ENCODE measurements at places on chromosomes 16 and 17. TPM values are rescaled to one million over a fixed set of nuclear protein-coding genes. Genes with fewer than 3 reads are reported as not detected.

- no peak overlapping the region for H3K27ac ChIP-seq
- H3K27me3 ChIP-seq: no peaks in the 10 kb centered on the region
- peaks cover 4% of the 10 kb centered on the region for H3K36me3 ChIP-seq
- DNase-seq: no peak
- peaks cover 3% of the 10 kb centered on the region for H3K4me1 ChIP-seq
These were observed 112.4 kb upstream of the NOL11 start for GRCh38 chr17:67605256-67605912.

SLC5A11 gene
- total RNA-seq: 0.45 TPM

ZNF263 gene
- total RNA-seq: 38.6 TPM

DNA sequence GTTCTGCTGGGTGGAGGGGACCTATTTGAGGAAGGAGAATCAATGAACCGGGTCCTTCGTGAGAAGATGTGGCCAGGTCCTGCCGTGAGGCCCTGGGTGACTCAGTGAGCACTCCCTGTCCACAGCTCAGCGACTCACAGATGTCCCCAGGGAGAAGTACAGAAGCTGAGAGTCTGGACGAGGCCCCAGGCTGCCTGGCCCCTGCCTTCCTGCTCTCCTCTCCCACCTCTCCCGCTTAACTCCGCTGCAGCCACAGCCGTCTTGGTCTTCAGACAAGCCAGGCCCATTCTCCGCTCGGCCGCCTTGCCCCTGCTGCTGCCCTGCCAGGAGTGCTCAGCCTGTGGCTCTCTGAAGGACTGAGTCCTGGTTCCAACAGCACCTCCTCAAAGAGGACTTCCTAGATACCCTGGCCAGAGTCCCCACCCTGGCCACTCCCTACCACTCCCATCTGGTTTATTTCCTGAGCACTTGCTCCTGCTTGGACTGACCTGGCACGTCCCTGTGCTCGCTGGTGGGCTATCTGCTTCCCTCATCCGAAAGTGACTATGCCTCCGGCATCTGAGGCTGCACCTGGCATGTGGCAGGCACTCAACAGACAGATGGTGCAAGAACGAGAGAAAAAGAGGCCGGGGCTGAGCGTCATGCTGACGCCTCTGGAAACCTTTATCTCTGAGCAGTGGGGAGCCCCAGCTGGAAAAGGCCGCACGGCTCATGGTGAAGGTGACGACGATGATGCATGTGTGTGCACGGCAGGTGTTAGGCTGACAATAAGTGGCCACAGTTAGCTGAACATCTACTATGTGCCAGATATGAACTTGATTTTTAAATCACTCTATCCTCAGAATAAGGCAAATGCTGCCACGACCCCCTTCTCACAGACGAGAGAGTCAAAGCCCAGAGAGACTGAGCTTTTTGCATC is 9.2 kb upstream of the TNFRSF13B start:
- H3K4me1 ChIP-seq: no peaks in the 10 kb centered on the region
- H3K27ac ChIP-seq: no peak overlapping the region
- no peaks in the 10 kb centered on the region for H3K36me3 ChIP-seq

- H3K4me1 ChIP-seq: peaks cover 37% of the 10 kb centered on the region
- H3K27ac ChIP-seq: peak overlapping the region; percentile 3
- no peak for DNase-seq
- H3K27me3 ChIP-seq: peaks cover 3% of the 10 kb centered on the region
- H3K36me3 ChIP-seq: no peaks in the 10 kb centered on the region
These were observed 14.6 kb upstream of the CIBAR2 start for GRCh38 chr16:85126705-85127378.

OR3A3 gene
- not detected for total RNA-seq

GRCh38 chr17:50909765-50910605 is 43.8 kb upstream of the TOB1 start:
- H3K36me3 ChIP-seq: peaks cover 3% of the 10 kb centered on the region
- no peaks in the 10 kb centered on the region for H3K27me3 ChIP-seq
- H3K4me1 ChIP-seq: peaks cover 36% of the 10 kb centered on the region
- H3K27ac ChIP-seq: peak overlapping the region; percentile 98
- no peak for DNase-seq
- H3K4me3 ChIP-seq: no peak overlapping the region

DNA sequence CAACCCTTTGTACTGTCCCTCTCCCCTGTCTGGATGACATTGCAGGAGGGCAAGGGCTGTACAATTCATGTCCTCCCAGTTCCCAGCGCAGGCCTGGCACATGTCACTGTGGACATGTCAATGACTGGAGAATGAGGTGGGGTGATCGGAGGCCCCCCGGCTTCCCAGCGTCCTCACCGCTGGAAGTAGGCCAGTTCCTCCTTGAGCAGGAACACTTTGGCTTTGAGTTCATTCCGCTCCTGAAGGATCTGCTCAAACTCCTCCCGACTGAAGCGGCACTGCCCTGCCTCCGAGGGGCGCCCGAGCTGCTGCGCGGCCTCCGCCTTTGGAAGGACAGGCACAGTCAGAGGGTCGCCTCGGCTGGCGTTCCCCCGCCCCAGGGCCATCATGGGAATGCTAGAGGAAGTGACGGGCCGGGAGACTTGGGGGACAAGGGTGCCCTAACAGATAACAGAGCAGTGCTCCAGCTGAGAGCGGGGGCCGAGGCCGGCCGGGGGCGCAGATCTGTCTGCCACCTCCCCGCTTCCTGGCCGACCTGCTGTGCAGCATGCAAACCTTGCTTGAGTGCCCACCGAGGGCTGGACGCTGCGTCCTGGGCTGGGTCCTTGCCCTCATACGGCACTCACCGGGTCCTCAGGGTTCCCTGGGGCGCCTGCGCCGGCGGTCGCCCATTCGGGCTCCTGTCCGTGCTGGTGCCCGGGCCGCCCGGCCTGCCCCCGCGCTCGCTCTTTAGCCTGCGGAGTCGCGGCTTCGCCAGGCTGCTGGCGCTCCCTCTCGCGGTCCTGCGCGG is 1.3 kb downstream of the RILP start:
- H3K27ac ChIP-seq: no peak overlapping the region
- H3K4me3 ChIP-seq: peak overlapping the region; percentile 71
- peaks cover 8% of the 10 kb centered on the region for H3K36me3 ChIP-seq
- peaks cover 11% of the 10 kb centered on the region for H3K4me1 ChIP-seq

GRCh38 chr16:19115148-19116021 is 1.6 kb downstream of the ITPRIPL2 start:
- H3K27me3 ChIP-seq: peaks cover 3% of the 10 kb centered on the region
- H3K4me3 ChIP-seq: peak overlapping the region; percentile 73
- peaks cover 9% of the 10 kb centered on the region for H3K36me3 ChIP-seq

GRCh38 chr17:16438173-16438556 is 22.8 kb downstream of the TRPV2 start:
- H3K4me3 ChIP-seq: peak overlapping the region; percentile 100
- H3K4me1 ChIP-seq: peaks cover 35% of the 10 kb centered on the region
- no peaks in the 10 kb centered on the region for H3K27me3 ChIP-seq

- no peaks in the 10 kb centered on the region for H3K36me3 ChIP-seq
- H3K4me1 ChIP-seq: peaks cover 11% of the 10 kb centered on the region
- H3K27ac ChIP-seq: no peak overlapping the region
- no peak for DNase-seq
- peaks cover 43% of the 10 kb centered on the region for H3K27me3 ChIP-seq
- H3K4me3 ChIP-seq: no peak overlapping the region
These were observed 81.2 kb downstream of the RBFOX3 start for GRCh38 chr17:79529661-79530081.

LRRC3C gene
- not detected for total RNA-seq

DNA sequence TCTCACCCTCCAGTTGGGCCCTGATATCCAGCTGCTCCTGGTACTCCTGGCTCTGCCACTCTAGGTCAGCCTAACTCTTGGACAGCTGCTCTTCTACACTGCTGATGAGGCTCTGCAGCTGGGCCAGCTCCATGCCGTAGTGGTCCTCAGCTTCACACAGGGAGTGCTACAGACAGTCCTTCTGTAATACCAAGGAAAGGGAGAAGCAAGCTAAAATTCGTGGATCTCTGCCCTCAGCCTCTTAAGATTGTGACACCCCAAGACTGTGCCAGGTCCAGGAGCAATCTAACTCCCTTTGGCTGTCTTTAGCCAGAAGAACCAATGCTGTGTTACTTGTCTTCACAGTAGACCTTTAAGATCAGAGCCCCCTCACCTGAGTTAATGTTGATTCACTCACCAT is 7.7 kb upstream of the KRT38 start:
- H3K4me1 ChIP-seq: no peaks in the 10 kb centered on the region
- H3K36me3 ChIP-seq: no peaks in the 10 kb centered on the region
- DNase-seq: no peak
- H3K27me3 ChIP-seq: peaks cover 4% of the 10 kb centered on the region
- H3K27ac ChIP-seq: no peak overlapping the region

DNA sequence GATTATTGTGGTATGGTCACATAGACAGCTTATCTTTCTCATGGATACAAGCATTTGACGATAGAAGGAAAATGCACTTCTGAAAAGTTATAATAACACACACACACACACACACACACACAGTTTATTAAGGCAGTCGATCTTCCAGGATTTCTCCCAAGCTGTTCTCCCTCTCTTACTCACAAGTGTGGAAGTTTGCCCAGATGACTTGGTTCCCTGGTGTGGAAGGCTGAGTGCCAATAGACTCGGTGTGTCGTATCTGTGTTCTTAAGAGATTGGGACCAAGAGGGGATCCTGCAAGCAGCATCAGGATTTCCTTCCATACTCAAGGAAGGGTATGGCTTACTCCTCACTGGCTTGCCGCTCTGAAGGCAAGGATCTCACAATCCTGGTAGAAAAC is 279.6 kb downstream of the HS3ST3B1 start:
- no peaks in the 10 kb centered on the region for H3K27me3 ChIP-seq
- no peak overlapping the region for H3K4me3 ChIP-seq
- H3K27ac ChIP-seq: no peak overlapping the region

TNP2 gene
- total RNA-seq: not detected

- peak overlapping the region; percentile 87 for H3K27ac ChIP-seq
- no peaks in the 10 kb centered on the region for H3K36me3 ChIP-seq
- H3K27me3 ChIP-seq: peaks cover 13% of the 10 kb centered on the region
- peaks cover 23% of the 10 kb centered on the region for H3K4me1 ChIP-seq
- no peak for DNase-seq
These were observed 7.5 kb downstream of the MARCHF10 start for GRCh38 chr17:62800585-62800984.

DNA sequence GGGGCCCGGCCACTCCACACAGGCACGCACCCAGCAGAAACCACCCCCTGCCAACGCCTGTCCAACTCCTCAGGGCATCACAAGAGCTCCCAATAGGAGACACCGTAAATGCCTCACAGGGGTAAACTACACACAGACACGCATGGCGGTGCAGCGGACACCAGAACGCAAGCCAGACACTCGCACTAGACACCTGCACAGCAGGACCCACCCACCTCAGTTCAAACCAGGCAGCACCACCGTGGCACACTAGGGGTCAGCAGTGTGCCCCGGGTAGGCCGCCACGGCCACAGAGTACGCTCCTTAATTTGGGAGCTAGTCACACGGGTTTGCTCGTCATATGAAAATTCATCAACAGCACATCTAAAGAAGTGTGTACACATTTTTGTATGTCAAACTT is 3.4 kb downstream of the SLC38A10 start:
- H3K27ac ChIP-seq: peak overlapping the region; percentile 74
- peaks cover 17% of the 10 kb centered on the region for H3K4me1 ChIP-seq
- no peak for DNase-seq
- H3K4me3 ChIP-seq: peak overlapping the region; percentile 73
